Cardiac atrium fibroblast (primary cell): ENCODE measurements at places on chromosomes 2 and 18. TPM values are rescaled to one million over a fixed set of nuclear protein-coding genes. Genes with fewer than 3 reads are reported as not detected.

Gene OTX1
- total RNA-seq, result not detected in 2 replicates

Gene GPR155
- total RNA-seq, result 2.5 and 6.0 TPM in 2 replicates

Gene FRZB
- total RNA-seq, result 0.49 TPM in 1 of 2 replicates, not detected in the other

Gene CYP1B1
- 13.2 and 64.0 TPM in 2 replicates for total RNA-seq

Gene TNFRSF11A
- 0.72 and 2.4 TPM in 2 replicates for total RNA-seq

Gene ANKRD53
- under 0.01 TPM in 2 replicates for total RNA-seq

Gene C2orf66
- not detected in 2 replicates for total RNA-seq

Gene CRYGC
- total RNA-seq, result not detected in 2 replicates

Gene TSPYL6
- total RNA-seq, result not detected in 2 replicates

Gene MBD1
- total RNA-seq, result 43.7 and 50.7 TPM in 2 replicates

Gene SERPINB13
- total RNA-seq, result not detected in 2 replicates

Gene MPP4
- 0.97 and 1.3 TPM in 2 replicates for total RNA-seq

Gene DSG2
- total RNA-seq, result 1.6 and 2.2 TPM in 2 replicates

Gene TNFAIP6
- 30.7 and 49.1 TPM in 2 replicates for total RNA-seq

Gene LOXHD1
- not detected in 2 replicates for total RNA-seq

Gene HTR2B
- total RNA-seq, result 1.1 TPM in 2 replicates

Gene CKAP2L
- 0.72 and 1.1 TPM in 2 replicates for total RNA-seq

Gene MAL
- not detected in 2 replicates for total RNA-seq

Gene GDF7
- total RNA-seq, result 0.16 and 0.36 TPM in 2 replicates

Gene SLC38A11
- total RNA-seq, result not detected in 2 replicates

Gene ONECUT2
- total RNA-seq, result not detected in 2 replicates

Gene KIF5C
- 0.16 TPM in 1 of 2 replicates, not detected in the other for total RNA-seq

Gene CREG2
- total RNA-seq, result 0.36 and 0.65 TPM in 2 replicates

Gene ZNF521
- total RNA-seq, result 1.8 and 2.9 TPM in 2 replicates

Gene PTPRN
- total RNA-seq, result 0.36 and 1.9 TPM in 2 replicates

Gene FKBP7
- 29.5 and 37.4 TPM in 2 replicates for total RNA-seq

Gene TFCP2L1
- total RNA-seq, result not detected in 2 replicates

Gene KLHL41
- 0.32 and 0.36 TPM in 2 replicates for total RNA-seq

Gene ABCB11
- under 0.01 and 0.65 TPM in 2 replicates for total RNA-seq

Gene LYG1
- not detected in 2 replicates for total RNA-seq

Gene PRKAG3
- total RNA-seq, result not detected in 2 replicates

Gene SDC1
- 0.36 and 0.65 TPM in 2 replicates for total RNA-seq

Gene DSC1
- total RNA-seq, result not detected in 2 replicates

Gene SNED1
- total RNA-seq, result 38.1 and 84.5 TPM in 2 replicates

Gene REG3A
- not detected in 2 replicates for total RNA-seq

Gene ADD2
- not detected in 2 replicates for total RNA-seq

Gene PDE11A
- not detected in 2 replicates for total RNA-seq

Gene DCC
- 0.36 and 0.49 TPM in 2 replicates for total RNA-seq

Gene MC2R
- not detected in 2 replicates for total RNA-seq

Gene CHRND
- not detected in 2 replicates for total RNA-seq
